ENCODE measurements at places on chromosomes 2 and 18.

GRCh38 chr2:25650256-25650655 lies 23.1 kb downstream of the DTNB start:
- DNase-seq, result no peak

- no peak for DNase-seq
Measured at GRCh38 chr2:27185331-27186026, 26.4 kb upstream of the ATRAID start.

DNA sequence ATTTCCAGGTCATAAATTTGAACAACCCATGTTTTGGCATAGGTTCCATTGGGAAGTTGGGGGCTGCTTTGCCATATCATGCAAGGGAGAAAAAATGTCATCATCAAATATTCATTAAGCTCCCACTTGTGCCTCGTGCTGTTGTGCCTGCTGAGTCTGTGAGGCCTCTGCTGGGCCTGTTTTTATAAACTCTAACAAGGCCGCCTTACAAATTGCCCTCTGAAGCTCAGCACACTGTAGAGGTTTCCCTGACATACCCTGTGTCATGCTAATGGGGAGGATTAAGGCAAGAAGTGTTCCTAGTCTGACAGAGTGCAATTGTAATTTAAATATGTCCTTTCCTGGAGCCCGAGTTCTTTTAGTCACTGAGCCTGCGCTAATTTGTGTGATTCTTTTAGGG lies 17.6 kb downstream of the OSBPL6 start:
- no peak for DNase-seq

- DNase-seq, result no peak
Measured at GRCh38 chr2:39464864-39465263, 27.8 kb upstream of the MAP4K3 start.

DNA sequence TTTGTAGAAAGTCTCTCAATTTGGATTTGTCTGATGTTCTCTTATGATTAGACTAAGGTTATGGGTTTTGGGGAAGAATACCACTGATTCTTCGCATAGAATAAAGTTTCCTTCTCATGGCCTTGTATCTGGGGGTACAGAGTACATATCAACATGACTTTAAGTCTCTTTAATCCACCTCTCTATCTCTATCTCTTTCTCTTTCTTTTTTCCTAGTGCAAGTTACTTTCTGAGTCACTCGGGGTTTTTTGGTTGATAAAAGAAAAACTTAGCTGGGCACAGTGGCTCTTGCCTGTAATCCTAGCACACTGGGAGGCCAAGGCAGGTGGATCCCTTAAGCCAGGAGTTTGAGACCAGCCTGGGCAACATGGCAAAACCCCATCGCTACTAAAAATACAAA lies 100.1 kb upstream of the MAP4K3 start:
- no peak for DNase-seq

DNA sequence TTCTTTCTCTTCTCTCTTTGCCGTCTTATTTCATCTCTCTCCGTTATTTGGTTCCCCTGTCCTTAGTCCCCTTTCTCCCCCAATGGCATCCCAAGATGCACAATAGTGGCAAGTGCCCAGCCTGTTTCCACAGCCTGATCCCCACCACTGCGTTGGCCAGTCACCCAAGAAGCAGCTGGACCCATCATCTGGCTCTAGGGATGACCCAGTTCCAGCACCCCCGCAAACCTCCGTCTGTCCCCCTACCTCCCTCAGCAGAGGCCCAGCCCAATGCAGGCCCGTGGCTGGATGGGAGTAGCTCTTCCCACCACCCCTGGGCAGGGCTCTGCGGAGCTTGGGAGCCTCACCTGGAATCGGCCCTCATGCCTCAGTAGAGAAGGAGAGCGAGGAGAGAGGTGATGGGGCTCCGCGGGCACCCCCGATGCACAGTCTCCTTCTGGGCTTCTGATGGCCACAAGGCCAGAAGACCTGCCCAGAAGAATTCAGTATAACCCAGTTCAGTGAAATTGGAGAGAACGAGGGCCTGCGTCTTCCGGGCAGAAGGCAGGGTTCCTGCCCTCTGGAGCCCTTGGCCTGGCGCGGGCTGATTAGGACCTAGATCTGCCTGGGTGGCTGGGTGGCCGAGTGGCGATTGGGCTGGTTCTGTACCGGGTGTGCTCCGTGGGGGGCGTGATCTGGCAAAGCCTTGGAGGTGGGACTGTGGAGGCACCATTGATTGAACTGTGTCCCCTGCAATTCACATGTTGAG lies 50.9 kb downstream of the RRM2 start:
- no peak for DNase-seq

DNA sequence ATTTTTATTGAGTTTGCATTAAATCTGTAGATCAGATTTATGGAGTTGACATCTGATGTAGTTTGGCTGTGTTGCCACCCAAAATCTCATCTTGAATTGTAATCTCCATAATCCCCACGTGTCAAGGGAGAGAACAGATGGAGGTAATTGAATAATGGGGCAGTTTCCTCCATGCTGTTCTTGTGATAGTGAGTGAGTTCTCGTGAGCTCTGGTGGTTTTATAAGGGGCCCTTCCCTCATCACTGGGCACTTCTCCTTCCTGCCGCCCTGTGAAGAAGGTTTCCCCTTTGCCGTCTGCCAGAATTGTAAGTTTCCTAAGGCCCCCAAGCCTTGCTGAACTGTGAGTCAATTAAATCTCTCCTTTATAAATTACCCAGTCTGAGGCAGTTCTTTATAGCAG lies 32.2 kb downstream of the ZC3H15 start:
- no peak for DNase-seq

DNA sequence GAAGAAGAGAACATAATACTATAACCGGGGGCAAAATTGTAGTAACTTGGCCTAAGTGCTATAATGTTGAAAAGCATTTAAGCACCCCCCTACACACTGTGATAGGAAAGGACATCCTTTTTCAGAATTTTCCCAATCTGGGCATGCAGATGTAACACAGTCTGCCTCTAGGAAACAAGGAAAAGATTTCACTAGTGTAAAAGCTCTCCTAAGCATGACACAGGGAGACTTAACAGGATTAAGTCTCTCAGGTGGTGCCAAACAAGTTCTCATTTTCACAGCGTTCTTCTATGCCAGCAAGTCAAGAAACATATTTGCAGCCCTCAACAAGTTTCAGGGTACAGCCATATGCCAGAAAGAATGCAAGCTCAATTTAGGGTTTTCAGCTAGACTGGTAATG lies 53.0 kb downstream of the NCKAP5 start:
- no peak for DNase-seq

- no peak for DNase-seq
Measured at GRCh38 chr2:24125956-24126355, 2.7 kb downstream of the FAM228B start.

DNA sequence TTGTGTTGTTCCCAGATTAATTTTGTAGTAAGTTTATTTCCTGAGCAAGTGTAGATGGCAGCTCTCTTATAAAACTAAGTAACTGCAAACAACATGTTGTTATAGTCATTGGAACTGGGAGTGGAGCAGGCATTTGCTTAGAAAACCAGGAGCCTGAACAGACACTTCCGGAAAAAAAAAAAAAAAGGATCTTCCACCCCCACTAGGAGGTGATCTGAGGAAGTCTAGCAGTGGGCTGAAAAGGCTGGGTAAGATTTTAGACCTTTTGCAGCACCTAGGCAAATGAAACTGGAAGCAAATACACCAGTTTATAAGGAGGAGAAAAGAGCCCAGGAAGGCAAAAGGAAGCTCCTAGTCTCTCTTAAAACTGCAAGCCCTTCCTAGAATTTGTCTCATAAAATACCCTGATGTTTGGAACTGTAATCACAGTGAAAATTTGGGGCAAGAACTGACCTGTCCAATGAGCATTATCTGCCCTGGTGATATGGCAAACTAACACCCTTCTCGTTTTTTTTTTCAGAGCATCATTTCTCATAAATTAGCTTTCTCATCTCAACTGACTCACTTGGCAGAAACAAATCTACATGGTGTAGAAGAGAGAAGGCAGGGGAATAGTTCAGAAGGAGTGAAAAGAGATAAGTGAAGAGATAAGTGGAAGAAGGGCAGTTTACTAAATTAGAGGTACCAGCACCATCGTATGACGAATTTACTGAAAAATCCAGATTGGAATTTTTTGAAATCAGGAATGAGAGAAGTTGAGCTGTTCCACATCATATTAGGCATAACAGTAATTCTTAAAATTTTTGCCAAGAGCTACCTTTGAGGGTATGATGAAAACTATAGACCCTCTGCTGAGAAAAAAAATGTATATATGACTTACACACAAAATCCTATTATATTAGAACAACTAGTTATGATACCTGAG lies 4.2 kb upstream of the CCNYL1 start:
- no peak for DNase-seq

DNA sequence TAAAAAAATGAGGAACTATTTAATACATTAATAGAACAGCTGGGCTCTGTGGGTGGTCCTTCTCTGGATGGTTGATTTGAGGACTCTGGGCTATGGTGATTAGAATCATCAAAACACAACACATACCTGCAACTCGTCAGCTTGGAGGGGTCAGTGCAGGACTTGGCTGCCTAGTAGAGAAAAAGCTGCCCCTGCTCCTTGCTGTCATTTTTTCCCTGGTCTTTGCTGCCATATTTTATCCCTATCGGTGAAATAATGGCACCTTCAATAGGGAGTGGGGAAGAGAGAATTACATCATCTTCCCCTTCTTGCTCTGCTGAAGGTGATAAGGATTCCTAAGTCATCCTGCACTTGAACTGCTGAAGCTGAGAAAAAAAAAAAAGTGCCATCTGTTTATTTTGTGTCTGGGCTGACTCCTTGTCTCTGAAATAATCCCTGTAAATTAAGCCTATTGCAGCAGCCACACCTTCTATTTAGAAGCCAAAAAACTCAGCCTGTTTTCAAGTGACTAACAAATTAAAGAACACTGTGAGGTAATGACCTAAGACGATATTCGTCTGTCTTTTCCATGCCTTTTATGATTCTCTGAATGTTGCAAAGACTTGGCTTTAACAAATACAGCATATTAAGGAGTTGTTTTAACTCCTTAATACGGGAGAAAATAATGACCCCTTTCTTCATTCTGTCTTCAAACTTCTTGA lies 89.3 kb downstream of the ACVR1 start:
- DNase-seq, result no peak

DNA sequence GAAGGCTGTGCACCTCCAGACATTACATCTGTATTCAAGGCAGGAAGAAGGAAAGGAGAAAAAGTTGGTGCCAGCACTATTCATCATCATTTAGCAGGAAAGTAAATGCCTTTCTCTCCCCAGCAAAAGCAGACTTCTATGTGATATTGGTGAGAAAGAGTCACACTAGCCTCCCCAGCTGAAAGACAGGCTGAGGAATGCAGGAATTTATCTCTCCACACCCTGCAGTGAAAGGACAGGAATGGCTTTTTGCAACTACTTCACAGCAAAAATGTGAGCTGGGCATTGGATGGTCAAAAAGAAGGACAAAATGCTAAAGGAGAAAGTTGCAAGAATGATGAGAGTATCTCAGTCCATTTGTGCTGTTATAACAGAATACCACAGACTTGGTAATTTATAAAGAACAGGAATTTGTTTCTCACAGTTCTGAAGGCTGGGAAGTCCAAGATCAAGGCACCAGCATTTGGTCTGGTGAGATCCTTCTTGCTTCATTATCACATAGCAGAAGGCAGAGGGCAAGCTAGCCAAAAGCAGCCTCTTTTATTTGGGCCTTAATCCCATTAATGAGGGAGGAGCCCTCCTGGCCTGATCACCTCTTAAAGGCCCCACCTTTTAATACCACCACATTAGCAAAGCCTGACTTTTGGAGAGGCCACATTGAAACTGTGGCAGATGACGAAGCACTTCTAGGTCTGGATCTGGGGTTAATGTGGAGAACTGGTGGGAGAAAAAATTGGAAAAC lies 388.1 kb upstream of the SLC14A2 start:
- DNase-seq, result no peak

DNA sequence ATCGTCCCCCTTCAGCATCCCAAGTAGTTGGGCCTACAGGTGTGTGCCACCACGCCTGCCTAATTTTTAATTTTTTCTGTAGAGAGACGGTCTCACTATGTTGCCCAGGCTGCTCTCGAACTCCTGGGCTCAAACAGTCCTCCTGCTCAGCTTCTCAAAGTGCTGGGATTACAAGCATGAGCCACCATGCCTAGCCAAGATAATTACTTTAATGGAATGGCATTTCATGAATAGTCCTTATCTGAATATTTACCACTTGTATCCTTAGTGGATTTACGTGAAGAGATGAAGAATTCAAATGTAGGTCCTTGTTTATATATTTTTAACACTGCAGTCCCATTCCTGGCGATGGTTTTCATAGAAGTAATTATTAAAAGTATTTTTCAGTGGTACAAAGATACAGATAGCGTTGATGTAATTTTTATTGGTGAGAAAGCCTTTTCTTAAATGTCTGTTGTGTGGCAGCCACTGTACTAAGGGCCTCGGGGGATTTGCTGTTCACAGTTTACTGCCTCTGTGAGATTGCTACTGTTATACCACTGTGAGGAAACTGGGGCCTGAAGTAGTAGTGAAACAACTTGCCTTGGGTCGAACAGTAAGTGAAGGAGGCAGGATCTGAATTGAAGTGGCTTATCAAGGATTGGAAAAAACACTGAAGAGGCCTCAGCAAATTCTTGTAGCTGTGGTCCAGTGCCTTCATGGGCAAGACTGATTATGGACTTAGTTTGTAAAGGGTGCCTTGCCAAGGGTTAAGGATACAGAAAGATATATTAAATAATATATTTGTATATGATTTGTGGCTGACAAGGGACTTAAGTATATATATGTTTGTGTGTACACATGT lies 151.2 kb downstream of the PRPF40A start:
- DNase-seq, result no peak

DNA sequence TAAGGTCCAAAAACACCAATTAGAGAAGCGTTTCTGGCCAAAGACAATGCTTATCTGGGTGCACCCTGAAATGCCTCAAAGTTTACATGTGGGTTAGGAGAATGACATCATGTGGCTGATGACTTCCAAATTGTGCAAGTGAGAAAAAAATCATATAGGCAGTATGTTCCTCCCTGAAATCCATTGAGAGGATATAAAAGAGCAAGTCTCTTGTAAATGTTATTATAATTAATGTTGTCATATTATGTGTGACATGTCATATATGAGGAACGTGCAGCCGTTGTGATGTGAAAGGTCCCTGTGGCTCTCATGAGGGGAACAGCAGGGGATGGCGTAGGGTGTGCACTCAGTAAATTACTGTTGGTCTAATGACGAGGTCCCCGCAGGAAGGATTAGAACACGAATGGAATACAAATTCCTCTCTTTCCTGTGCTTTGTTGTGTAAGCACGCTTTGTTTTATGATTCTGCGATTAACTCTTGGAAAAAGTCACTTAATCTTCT lies 290.8 kb downstream of the PRKCE start:
- DNase-seq, result no peak

GRCh38 chr2:22056621-22057132 lies 932.9 kb downstream of the TDRD15 start:
- DNase-seq, result no peak

DNA sequence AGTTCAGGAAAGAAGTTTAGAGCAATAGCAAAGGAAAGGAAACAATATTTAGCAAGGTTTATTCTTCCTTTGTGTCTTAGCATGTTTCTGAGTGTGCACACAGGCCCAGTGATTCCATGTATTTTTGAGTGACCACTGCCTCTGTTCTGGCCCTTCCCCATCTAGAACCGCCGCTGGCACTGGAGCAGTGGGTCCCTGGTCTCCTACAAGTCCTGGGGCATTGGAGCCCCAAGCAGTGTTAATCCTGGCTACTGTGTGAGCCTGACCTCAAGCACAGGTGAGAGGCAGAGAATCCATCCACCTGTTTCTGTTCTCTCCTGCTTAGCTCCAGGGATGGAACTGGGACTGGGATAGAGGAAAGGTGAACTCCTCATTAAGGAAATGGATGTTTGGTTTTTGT lies 2.4 kb downstream of the REG1A start:
- no peak for DNase-seq
